Kidney capillary endothelial cell (primary cell): ENCODE measurements at places on chromosomes 6 and 20.

DNA sequence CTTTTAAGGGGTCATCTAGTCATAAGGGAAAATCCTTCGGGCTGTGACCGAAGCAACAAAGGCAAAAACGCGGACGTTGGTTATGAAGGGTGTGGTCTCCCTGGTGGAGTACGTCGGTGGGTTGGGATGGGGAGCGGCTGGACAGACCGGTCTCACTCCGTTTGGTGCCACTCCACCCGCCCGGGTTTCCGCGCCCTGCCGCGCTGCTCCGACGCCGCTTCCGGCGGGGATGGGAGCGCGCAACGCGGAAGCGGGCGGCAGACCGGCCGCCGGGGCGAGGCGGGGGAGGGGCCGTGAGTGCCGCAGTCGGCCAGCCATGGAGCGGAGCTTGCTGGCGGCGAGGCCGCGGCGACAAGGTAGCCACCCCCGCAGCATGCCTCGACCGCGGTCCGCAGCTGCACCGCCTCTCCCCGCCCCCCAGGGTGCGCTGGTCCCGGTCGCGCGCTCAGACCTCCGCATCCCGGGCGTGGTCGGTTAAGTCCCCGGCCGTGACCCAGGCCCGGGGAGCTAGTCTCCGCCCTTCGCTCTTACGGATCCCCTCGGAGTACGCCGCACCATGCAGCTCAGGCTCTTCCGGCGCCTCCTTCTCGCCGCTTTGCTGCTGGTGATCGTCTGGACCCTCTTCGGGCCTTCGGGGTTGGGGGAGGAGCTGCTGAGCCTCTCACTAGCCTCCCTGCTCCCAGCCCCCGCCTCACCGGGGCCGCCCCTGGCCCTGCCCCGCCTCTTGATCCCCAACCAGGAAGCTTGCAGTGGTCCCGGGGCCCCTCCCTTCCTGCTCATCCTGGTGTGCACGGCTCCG, at the start of gene B3GALT4:
TSS of gene B3GALT4 (plus strand) at position 260 of the 799 bp plus-strand sequence. CDS start at position 557, 297 bp downstream.
- peak; percentile 47 for DNase-seq

- DNase-seq = no peak
Measured at GRCh38 chr20:57323034-57323433, 6.6 kb upstream of the SPO11 start.

- no peak for DNase-seq
Measured at GRCh38 chr20:43981540-43981939, 66.9 kb downstream of the TOX2 start.

- DNase-seq = no peak
Measured at GRCh38 chr6:45509426-45509825, 131.7 kb upstream of the SUPT3H start.

- no peak for DNase-seq
Measured at GRCh38 chr20:15708984-15709598, 864.2 kb downstream of the KIF16B start.
